ENCODE measurements at places on chromosomes 11 and 22. TPM values are rescaled to one million over a fixed set of nuclear protein-coding genes. Genes with fewer than 3 reads are reported as not detected.

PANX1 gene
- 13.5 TPM for total RNA-seq

ARL14EP gene
- total RNA-seq: 34.3 TPM

CDC45 gene
- 85.7 TPM for total RNA-seq

CECR2 gene
- total RNA-seq: 0.11 TPM

C11orf16 gene
- not detected for total RNA-seq

GAS2 gene
- 2.0 TPM for total RNA-seq

LIF gene
- total RNA-seq: 502 TPM

PRODH gene
- 0.32 TPM for total RNA-seq

TUBA8 gene
- 2.3 TPM for total RNA-seq

CSNK2A3 gene
- 0.18 TPM for total RNA-seq

GLYATL2 gene
- total RNA-seq: not detected

MS4A3 gene
- total RNA-seq: not detected

ZNF74 gene
- total RNA-seq: 10.7 TPM

TBX1 gene
- total RNA-seq: 0.36 TPM

MYEOV gene
- not detected for total RNA-seq

TSSK2 gene
- not detected for total RNA-seq

TNNI2 gene
- 0.75 TPM for total RNA-seq

OR4X1 gene
- total RNA-seq: not detected

OR52I2 gene
- total RNA-seq: not detected

BTG4 gene
- not detected for total RNA-seq

RTN4RL2 gene
- 0.20 TPM for total RNA-seq

MIOX gene
- 0.14 TPM for total RNA-seq

MFNG gene
- 250 TPM for total RNA-seq
